ENCODE measurements at places on chromosomes 11 and 22. TPM values are rescaled to one million over a fixed set of nuclear protein-coding genes. Genes with fewer than 3 reads are reported as not detected.
A peak's percentile ranks its signal among the peaks of the same experiment; 100 is the strongest.

The NRIP3 gene
- 3.4 TPM for total RNA-seq

The FOLR2 gene
- 7.5 TPM for total RNA-seq

The MICALL1 gene
- total RNA-seq, result 24.3 TPM

The WT1 gene
- not detected for total RNA-seq

The RGL4 gene
- 0.09 TPM for total RNA-seq

The FOLR3 gene
- total RNA-seq, result 1.1 TPM

The CABP4 gene
- 0.55 TPM for total RNA-seq

The MS4A6A gene
- 4.6 TPM for total RNA-seq

The MUC6 gene
- total RNA-seq, result not detected

The ATM gene
- 10.4 TPM for total RNA-seq

The MEI1 gene
- not detected for total RNA-seq

The ELMOD1 gene
- total RNA-seq, result 3.7 TPM

GRCh38 chr22:39188809-39189208, 36.3 kb upstream of the CBX7 start:
- no peaks in the 10 kb centered on the region for H3K36me3 ChIP-seq
- H3K27me3 ChIP-seq, result no peaks in the 10 kb centered on the region
- no peak overlapping the region for H3K4me3 ChIP-seq

- no peak for DNase-seq
- peak overlapping the region; percentile 82 for H3K27ac ChIP-seq
- H3K36me3 ChIP-seq, result peaks cover 2% of the 10 kb centered on the region
- H3K4me1 ChIP-seq, result peaks cover 44% of the 10 kb centered on the region
- H3K27me3 ChIP-seq, result no peaks in the 10 kb centered on the region
- H3K4me3 ChIP-seq, result no peak overlapping the region
These were observed 75.7 kb downstream of the CYB5R2 start for GRCh38 chr11:7597620-7598019.

DNA sequence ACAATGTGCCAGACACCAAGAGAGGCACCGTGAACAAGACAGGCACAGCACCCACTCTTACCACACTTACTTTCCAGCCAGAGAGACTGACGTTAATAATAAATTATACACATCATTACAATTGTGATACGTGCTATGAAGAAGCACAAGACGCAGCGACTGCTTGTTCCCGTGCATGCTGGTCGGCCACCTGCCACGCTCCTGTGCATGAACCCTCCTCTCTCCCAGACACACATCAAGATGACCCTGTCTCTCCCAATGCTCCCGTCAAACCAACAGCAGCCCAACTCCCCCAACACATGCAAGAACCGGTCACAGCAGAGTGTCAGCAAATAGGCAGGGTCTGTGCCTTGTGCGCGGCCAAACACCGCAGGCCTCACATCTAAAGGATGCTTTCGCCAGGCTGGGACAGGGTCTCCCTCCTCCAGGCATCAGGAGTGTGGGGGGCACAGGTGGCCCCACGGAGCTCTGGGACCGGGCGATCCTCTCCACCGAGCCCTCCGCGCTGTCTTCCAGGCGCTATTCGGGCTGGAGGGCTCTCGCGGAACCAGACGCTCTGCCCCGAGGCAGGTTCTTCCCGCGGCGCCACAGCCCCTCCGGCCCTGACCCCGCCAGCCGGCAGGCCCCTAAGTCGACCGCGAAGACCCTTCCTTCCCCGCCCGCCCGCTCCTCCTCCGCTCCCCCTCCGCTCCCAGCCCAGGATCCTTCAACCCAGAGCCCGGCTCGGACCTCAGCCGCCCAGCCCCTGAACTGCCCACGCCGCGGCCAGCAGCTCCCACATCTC, 533 bp downstream of the SERGEF start:
- H3K4me1 ChIP-seq, result peaks cover 14% of the 10 kb centered on the region
- no peaks in the 10 kb centered on the region for H3K36me3 ChIP-seq
- DNase-seq, result peak; percentile 42

- no peak overlapping the region for H3K27ac ChIP-seq
- peaks cover 39% of the 10 kb centered on the region for H3K36me3 ChIP-seq
- DNase-seq, result no peak
- H3K27me3 ChIP-seq, result no peaks in the 10 kb centered on the region
- peaks cover 32% of the 10 kb centered on the region for H3K4me1 ChIP-seq
These were observed 30.6 kb downstream of the FAM118A start for GRCh38 chr22:45340323-45340722.

DNA sequence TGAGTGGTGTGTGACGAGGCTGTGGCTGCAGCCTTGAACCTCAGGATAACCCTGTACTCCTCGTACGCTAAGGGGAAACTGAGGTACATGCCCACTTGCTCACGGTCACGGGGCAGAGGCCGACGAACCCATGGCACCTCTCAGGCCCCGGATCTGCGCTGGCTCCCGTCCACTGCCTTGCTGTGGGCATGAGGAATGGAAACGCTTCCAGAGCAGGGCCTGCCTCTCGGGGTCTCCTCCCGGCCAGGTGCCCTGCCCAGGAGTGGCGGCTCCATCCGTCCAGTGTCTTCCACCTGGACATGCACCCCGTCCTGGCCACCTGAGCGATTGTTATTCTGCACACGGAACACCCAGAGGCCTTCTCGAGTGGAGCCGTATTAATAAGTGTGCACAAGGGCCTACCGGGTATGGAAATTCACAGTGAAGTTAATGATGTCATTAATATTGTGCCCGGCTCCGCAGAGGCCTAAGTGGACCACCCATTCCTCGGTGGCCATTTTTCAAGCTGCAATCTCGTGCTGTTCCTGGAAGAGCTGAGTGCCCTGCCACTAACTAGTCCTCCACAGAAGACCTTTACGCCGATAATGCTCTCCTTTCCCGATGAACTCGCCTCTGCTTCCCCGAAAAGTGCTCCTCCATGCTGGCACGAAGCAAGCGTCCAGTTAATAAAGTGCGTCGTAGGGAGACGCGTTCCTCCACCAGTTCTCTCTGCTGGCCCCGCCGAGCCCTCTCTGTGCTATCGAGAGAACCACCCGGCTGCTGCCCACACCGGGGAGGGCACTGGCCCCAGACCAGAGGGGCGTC, 927.9 kb downstream of the BRD1 start:
- H3K27me3 ChIP-seq, result no peaks in the 10 kb centered on the region
- no peak overlapping the region for H3K27ac ChIP-seq
- H3K36me3 ChIP-seq, result no peaks in the 10 kb centered on the region
- H3K4me3 ChIP-seq, result no peak overlapping the region
- DNase-seq, result no peak
- no peaks in the 10 kb centered on the region for H3K4me1 ChIP-seq

DNA sequence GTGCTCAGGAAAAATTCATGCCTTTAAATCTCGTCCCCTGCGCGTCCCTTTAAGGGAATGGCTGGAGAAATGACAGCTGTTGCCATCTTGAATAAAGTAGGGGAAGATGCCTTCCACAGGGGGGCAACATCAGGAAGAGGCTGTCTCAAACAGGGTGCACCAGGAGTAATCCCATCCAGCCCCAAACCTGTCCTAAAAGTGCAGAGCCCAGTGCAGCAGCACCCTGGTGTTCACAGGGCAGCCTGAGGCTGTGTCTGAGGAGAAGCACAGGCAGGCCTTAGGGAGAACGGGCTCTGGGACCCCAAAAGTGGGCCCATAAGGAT, 10.8 kb upstream of the C11orf96 start:
- no peaks in the 10 kb centered on the region for H3K27me3 ChIP-seq
- H3K36me3 ChIP-seq, result no peaks in the 10 kb centered on the region
- H3K27ac ChIP-seq, result no peak overlapping the region
- no peak overlapping the region for H3K4me3 ChIP-seq
- DNase-seq, result no peak
- H3K4me1 ChIP-seq, result peaks cover 13% of the 10 kb centered on the region

DNA sequence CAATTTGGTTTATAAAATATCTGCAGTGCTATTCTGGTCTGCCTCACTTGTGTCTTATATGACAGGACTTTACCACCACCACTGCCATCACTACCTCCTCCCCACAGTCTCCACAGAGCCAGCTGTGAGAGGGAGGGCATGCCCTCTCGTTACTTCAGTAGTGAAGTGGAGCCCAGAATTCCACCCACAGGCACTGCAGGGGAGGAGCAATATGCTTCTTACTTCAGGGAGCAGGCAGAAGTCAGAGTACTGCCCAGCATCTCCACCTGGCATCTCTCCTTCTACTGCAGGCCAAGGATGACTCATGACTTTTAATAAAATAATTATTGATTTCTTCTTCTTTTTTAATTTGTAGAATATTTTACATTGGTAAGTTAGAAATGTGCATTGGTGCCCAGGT, 255.5 kb downstream of the DYNC2H1 start:
- H3K36me3 ChIP-seq, result no peaks in the 10 kb centered on the region
- DNase-seq, result no peak
- H3K27me3 ChIP-seq, result no peaks in the 10 kb centered on the region

DNA sequence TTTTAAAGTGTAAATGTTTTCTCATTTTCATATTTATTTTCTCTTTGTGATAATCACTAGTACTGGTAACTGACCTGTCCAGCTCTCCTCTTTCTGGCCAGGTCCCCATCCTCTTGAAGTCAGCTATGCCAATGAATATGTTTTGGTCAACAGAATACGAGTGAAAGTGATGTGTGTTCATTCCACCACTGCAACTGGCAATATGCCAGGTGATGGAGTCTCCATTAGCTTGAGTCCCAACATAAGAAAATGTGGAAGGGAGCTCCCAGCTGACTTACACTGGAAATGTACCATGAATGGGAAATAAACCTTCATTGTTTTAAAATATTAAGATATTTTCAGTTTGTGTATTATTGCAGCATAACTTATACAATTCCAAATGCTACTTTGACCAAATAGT, 75.8 kb downstream of the CCDC34 start:
- H3K4me3 ChIP-seq, result no peak overlapping the region
- no peaks in the 10 kb centered on the region for H3K27me3 ChIP-seq
- H3K4me1 ChIP-seq, result peaks cover 3% of the 10 kb centered on the region
- no peak overlapping the region for H3K27ac ChIP-seq
- no peaks in the 10 kb centered on the region for H3K36me3 ChIP-seq
- no peak for DNase-seq

DNA sequence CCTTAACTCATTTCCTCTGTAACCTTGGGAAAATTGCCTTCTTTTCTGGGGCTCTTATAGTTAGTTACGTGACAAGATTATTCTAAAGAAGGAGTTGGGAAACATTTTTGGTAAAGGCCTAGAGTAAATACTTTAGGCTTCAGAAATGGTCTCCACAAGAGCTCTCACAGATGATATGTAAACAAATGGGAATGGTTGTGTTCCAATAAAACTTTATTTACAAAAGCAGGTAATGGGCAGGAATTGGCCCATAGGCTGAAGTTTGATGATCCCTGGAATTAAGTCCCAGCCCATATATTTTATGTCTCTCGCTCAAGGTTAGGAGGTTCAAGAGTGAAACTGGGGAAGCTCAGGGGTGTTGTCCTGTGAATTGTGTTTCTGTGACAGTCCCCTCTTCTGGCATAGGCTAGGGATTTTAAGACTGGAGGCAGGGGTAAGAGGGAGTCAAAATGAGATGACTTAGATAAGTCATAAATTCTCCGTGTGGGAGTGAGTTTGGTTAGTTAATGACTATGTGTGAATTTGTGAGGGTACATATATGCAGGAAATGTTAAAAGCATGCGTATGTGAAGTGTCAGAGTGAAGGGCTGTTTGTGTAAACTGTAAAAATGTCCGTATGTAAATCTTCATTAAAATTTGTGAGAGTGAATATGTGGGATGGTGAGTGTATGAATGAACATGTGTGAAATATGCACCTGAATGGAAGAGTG, 7.4 kb upstream of the OR52B4 start:
- DNase-seq, result no peak
- H3K36me3 ChIP-seq, result no peaks in the 10 kb centered on the region
- no peak overlapping the region for H3K27ac ChIP-seq
- H3K27me3 ChIP-seq, result no peaks in the 10 kb centered on the region
- H3K4me1 ChIP-seq, result no peaks in the 10 kb centered on the region
- no peak overlapping the region for H3K4me3 ChIP-seq

DNA sequence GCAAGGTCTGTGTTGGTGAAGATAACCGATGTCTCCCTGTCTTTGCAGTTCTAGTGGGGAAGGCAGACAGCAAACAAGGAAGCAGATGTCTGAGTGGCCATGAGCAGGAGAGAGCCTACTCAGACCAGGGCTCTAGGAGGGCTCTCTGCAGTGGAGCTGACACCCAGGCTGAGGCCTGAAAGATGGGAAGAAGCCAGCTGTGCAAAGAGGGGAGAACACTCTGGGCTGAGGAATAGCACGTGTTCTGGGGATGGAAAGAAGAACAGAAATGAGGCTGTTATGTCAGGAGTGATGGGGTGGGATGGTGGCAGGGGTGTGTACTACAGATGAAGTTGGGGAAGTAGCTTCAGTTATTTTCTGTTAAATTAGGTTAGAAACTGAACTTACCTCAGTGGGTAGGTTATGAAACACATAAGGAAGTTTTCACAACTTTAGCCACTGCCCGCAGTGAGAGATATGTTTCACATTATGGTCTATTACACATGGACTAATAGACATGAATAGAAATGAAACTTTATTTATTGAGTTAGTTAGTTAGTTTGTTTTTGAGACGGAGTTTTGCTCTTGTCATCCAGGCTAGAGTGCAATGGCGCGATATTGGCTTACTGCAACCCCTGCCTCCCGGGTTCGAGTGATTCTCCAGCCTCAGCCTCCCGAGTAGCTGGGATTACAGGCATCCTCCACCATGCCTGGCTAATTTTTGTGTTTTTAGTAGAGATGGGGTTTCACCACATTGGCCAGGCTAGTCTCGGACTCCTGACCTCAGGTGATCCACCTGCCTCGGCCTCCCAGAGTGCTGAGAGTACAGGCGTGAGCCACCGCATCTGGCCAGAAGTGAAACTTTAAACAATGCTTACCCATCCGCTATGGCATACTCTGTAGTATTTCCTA, 7.8 kb downstream of the DCPS start:
- H3K4me1 ChIP-seq, result peaks cover 19% of the 10 kb centered on the region
- no peak overlapping the region for H3K4me3 ChIP-seq
- no peak for DNase-seq
- no peaks in the 10 kb centered on the region for H3K36me3 ChIP-seq
- H3K27ac ChIP-seq, result no peak overlapping the region
- no peaks in the 10 kb centered on the region for H3K27me3 ChIP-seq

GRCh38 chr22:43152357-43153071, 1.2 kb downstream of the TSPO start:
- H3K36me3 ChIP-seq, result no peaks in the 10 kb centered on the region
- peaks cover 27% of the 10 kb centered on the region for H3K4me1 ChIP-seq
- H3K27ac ChIP-seq, result peak overlapping the region; percentile 85
- H3K4me3 ChIP-seq, result peak overlapping the region; percentile 78
- DNase-seq, result peak; percentile 62

DNA sequence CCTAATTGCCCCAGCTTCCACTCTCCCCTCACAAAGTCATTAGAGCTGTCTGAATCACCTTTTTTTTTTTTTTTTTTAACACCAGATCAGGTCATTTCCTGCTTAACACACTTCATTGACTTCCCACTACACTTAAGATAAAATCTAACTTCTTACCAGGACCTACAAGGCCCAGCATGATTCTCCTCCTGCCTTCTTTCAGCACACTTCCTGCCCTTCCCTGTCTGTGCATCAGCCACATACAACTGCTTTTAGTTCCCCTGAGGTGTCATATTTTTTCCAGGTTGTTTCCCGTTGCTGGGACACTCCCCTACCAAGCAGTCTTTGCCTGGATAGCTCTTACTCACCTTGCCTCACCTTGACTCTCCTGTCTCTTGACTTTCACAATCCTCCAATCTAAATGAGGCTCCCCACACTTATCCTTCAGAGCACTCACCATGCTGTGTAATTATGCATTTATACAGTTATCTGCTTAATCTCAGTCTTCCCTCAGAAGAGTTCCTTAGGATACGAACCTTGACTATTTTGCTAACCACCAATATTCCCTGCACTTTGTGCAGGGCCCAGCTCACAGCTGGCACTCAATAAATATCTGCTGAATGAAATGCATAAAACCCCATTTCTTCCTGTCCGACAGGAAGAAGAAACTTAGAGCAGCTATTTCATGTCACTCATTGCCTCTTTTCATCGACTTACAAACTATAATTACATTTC, 96.6 kb upstream of the AKIP1 start:
- H3K4me3 ChIP-seq, result no peak overlapping the region
- H3K27ac ChIP-seq, result no peak overlapping the region
- H3K4me1 ChIP-seq, result peaks cover 31% of the 10 kb centered on the region
- DNase-seq, result no peak
